NCI-H524 treated with DMSO at 0.1 percent for 48 hours (cell line): ENCODE measurements at places on chromosomes 1 and 21.

DNA sequence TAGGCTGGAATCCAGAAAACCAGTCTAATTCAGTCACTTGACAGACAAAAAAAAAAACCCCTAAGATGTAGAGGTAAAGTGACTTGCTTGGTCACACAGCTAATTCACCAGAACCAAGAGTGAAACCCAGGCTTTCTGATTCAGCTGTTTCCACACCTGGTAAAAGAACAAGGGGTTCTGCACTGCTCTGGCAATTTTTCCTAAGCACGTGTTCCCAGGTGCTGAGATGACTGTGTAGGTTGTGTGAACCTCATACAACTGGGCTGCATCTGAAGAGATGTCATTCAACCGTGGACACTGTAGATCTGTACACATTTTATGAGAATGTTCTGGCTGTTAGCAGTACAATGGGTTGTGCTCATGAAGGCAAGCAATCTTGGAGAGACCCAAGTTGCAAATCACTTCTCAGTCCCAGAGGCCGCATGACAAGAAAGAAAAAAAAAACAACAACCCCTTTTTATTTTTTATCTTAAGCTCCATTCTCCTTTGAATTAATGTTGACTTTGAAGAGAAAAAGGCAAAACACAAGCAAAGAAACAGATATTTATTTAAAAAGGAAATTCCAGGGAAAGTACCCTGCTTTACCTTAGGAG lies 95.4 kb downstream of the INTS7 start:
- DNase-seq = no peak

DNA sequence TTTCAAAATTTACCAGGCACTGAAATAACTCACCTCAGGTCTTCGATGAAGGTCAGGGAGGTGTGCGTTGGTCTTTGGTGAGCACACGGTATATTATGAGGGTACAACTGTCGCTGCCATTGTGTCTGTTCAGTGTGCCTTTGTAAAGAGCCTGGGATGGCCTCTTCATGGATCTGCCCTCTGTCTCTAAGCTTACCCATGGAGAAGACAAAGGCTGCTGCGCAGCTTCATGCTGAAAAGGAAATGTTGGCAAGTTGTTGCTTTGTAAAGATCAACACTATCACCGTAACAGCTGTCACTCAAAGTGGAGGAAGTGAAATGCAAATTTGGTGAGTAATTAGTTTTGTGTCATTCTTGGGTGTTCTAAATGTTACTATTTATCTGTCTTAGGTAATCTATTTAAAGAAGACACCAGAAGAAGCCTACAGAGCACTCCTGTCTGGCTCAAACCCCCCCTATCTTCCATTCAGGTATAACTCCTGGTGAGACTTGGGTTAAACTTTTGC lies 71.6 kb downstream of the CDC14A start:
- no peak for DNase-seq

GRCh38 chr1:164688791-164689190 lies 129.8 kb downstream of the PBX1 start:
- DNase-seq = no peak

GRCh38 chr1:2866422-2867086 lies 65.1 kb upstream of the TTC34 start:
- no peak for DNase-seq
